ENCODE measurements at places on chromosomes 4 and X.
A peak's percentile ranks its signal among the peaks of the same experiment; 100 is the strongest.

DNA sequence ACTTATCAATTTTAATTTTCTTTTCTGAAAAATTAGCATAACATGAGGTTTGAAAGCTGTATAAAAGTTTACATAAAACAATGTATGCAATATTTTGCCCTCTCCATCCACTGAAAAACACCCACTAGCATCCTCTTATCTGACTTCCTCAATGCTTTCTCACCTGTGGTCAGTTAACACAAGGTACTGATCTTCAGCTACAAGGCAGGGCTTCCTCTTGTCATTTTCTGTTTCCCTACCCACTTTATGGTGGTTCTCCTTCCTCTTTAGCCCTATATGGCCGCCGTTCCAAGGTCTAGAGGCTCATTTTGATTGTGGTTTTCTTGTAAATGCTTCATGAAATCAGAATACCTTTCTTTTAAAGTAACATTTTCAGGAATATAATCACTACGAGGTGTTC, 618.6 kb upstream of the CPEB2 start:
- DNase-seq = no peak

DNA sequence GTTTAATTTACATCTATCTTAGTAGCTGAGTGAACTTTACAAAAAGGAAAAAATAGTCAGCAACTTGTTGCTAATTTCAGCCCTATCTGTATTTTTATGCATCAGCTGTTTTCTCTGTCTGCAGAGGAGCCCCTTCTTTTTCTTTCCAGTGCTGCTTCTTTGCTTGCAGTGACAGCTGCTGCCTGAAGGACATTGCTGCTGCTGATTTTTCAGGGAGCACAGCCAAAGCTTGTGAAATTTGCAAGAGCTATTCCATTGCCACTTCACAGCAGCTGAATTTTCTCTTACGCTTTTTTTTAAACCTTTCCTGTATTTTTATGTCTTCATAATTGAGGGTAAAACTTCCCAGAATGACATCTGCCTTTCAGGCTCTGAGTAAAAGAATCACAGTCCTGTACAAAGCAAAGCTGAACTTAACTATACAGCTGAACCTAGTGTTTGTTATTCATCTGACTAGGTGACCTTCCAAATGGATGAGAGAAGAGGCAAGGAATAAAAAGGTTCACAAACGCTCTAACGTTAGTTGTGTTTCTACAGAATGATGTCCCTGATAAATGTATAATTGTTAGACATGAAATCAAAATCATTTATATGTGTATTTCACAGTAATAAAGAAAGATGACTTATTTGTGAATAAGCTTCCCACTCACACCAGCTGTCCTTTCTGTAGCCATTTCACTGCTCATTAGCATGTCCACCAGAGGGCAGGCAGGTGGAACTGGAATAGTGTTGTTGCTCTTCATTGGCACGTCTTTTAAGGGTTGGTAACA, 541.4 kb downstream of the ADGRL3 start:
- peak; percentile 13 for DNase-seq

- DNase-seq = peak; percentile 54
These were observed 819.6 kb upstream of the EPHA5 start for GRCh38 chr4:66489783-66490452.

GRCh38 chr4:20326460-20326859, 74.8 kb downstream of the SLIT2 start:
- DNase-seq = peak; percentile 8

- DNase-seq = no peak
These were observed 72.0 kb downstream of the EVC start for GRCh38 chr4:5782829-5783476.

All from kidney tubule cell (primary cell).